ENCODE measurements at places on chromosomes 1 and 21.

DNA sequence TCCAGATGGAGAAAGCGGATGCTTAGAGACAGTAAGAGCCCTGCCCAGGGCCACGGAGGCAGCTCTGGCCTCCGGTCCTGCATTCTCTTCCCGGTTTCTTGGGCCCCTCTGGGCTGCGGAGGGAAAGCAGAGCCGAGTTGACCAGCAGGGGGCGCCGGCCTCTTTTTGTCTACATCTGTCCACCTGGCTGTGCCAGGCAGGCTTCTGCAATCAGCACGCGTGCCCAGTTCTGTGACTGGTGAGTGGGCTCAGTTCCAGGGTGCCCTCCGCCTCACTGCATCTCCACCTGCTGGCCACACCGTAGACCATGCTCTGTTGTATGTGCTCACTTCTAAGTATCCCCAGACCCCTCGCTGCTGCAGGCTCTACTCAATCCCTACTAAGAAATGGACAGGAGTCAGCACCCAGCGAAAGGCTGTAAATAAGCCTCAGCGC, 6.7 kb upstream of the HUNK start:
- peak; percentile 59 for DNase-seq

GRCh38 chr1:117009132-117009531, 7.6 kb downstream of the CD101 start:
- DNase-seq: no peak

- DNase-seq: peak; percentile 40
These were observed 69.2 kb downstream of the FASLG start for GRCh38 chr1:172727956-172728603.

DNA sequence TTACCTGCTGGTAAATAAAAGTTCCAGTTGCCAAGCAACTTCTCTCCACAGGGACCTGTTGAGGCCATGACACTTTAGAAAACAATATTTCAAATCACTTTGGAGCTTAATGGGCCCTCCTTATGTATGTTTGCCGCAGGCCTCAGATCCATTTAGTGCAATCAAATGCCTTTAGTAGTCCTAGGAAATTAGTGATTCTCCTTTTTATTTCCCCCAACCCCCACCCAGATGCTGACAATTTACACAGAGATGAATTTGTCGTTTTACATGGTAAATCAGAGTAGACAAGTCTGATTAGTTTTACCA, 83.6 kb downstream of the CLIC4 start:
- no peak for DNase-seq

- DNase-seq: no peak
These were observed 97.4 kb downstream of the MIS18A start for GRCh38 chr21:32181457-32181856.

Data from epithelial cell of esophagus (primary cell).